Cortex of kidney (tissue), 1 donor: ENCODE measurements at places on chromosomes 6 and 20.

DNA sequence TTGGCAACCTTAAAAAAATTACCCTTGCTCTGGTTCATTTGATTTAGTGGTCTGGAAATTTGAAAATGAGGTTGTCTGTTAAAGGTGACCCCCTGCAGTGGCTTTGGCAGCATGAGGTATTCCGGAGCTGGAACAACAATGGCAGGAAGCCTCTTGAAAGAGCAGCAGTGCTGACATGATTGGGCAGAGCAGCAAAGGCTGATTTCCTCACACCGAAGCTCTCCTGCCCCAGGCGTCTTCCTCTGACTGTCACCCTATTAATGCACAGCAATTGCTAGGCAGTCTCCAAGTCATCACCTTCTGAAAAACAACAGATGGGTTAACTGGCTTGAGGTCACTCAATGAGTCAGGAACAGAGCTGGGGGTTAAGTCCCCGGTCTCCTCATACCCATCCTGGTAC is 241.8 kb upstream of the MMS22L start:
- DNase-seq: no peak

GRCh38 chr6:169791721-169792131 is 40.3 kb downstream of the ERMARD start:
- no peak for DNase-seq

- no peak for DNase-seq
Observed at GRCh38 chr6:153960741-153961140, 78.3 kb upstream of the OPRM1 start.

DNA sequence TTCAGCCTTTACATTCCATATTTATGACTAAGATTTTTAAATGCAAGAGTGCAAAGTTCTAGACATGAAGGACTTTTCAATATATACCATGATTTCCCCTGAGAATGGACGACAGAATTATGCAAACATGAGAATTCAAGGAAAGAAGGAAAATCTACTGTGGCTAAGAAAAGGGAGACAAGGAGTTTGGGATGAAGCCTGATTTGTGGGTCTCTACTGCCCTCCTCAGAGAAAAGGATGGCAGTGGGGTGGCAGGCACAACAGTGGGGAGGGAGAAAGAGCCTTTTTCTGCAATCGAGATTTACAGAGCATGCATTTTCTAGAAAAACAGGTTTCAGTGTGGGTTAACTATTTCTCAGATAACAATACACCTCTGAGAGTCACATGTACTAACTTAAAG is 466.9 kb upstream of the NRSN1 start:
- no peak for DNase-seq

GRCh38 chr6:79463621-79464050 is 73.6 kb downstream of the LCA5 start:
- no peak for DNase-seq

GRCh38 chr6:28858963-28859362 is 64.8 kb downstream of the TRIM27 start:
- DNase-seq: no peak

DNA sequence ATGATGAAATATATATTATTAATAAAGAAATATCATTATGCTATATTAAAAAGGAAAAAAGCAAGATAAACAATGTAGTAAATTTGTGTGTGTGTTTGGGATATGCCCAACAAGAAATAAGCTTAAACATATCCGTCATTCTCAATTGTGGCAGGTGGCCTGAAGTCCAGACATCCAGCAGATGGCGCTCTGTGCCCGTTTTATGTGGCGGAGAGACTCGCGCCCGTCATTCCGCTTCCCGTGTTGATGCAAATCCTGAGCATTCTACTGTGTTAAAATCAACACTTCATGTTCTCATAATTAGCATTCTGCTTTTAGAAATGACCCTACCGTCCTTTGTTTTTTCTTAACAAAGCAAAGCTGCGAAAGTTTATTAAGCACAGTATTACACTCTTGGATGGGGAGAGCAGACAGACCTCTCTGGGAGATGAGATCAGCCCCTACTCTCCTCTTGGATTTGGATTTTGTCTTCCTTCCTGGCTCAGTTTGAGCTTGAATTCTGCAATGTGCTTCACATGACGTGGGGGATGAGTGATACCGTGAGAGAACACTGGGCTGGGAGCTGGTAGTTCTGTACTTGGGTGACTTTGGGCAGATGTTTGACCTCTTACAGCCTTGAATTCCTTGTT is 125.8 kb downstream of the MCHR2 start:
- DNase-seq: no peak
